Right forelimb (tissue), 1 donor: ENCODE measurements at places on chromosomes 1 and 21.

DNA sequence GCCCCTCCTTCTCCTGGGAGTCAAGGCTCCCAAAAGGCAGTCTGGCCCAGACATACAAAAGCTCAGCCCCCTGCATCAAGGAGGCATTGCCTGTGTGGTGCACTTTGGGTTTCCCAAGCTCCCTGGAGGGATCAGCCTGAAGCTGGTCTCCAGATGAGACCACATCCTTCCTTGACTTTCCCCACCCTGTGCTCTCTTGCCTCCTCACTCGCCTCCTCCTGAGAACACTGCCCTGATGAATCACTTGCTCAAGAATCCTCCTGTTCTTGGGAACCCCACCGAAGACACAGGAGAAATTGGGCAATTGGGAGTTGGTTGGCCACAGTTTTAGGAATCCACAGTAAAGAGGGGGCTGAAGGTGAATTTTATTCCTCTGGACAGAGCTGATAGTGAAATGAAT is 34.8 kb upstream of the LYST start:
- no peak for DNase-seq

DNA sequence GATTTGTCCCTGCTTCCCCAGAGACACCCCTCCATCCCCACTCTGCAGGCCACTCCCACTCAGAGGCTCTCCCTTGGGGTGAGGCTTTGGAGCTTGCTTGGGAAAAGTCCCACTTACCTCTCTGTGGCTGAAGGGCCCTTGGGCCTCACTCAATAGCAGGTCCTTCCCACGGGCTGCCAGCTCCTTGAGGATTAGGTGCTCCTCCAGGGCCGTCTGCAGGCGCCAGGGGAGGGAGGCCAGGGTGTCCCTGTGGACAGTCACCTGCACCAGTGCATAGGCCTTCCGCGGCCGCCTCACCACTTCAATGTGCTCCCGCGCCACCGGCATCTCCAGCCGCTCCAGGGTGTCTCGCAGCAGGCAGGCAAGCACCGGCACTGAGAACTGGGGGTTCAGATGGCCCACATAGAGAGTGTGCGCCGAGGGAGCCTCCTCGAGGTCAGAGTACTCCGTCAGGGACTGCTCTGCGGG is 1.4 kb downstream of the SLFNL1 start:
- DNase-seq: no peak

DNA sequence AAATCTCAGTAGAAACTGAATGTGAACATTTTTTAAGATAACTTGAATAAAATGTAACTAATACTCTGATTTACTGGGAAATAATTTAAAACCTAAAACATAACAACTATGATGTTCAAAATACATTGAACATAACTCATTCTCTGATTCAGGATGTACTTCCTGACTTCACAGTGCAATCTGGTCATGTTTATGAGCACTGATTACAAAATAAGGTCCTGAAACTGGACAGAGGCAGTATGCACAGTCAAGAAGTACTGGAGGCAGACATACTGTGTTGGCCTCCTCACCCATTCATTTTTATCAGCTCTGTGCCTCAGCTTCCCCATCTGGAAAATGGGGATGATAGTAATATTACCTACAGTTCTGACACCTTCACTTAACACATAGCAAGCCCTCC is 651.3 kb downstream of the PTPRC start:
- no peak for DNase-seq

DNA sequence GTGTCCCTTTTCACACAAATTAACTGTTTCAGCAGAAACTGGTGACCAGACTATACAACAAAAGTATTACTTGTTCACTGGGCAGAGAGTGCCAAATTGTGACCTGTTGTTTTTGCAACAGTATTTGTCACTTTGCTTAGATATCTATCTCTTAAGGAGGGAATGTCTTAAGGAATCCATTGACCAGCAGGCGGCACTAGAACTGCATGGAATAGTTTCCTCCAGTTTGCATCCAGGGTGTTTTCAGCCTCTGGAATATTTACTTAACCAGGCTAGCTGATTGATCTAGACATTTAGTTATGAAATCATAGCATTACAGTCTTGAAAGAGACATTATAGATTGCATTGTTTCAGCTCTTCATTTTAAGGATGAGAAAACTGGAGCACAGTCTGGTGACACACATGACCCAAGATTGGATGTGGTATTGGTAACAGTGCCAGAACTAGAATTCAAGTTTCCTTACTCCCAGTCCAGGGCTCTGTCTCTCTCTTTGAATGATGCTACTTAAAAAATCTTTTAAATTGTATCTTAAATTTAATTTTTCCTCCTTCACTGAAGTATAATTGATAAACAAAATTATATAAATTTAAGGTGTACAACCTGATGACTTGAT is 16.9 kb downstream of the RPTN start:
- peak; percentile 52 for DNase-seq

DNA sequence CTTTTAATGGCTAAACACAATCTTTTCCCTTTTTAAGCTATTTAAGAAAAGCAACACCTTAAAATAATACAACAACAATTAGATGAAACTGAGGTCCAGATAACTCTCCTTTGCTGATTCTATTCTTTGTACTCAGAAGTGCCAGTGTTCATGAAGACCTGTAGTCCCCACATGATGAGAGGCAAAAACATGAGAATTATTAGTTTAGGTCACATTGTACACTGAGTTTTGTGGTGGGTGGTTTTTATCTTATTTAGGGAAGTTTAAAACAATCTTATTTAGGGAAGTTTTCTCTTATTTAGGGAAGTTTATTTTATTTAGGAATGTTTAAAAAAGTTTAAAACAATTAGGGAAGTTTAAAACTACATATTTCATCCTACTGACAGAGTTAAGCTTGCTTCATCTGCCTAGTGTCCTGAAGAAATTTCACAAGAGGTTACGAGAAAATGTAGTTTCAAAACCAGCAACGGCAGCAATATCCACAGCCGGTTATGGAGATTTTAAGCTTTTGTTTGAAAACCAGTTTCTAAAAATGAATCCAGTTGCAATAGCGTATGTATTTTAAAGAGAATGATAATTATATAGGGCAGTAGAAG is 7.8 kb upstream of the OR14I1 start:
- no peak for DNase-seq

DNA sequence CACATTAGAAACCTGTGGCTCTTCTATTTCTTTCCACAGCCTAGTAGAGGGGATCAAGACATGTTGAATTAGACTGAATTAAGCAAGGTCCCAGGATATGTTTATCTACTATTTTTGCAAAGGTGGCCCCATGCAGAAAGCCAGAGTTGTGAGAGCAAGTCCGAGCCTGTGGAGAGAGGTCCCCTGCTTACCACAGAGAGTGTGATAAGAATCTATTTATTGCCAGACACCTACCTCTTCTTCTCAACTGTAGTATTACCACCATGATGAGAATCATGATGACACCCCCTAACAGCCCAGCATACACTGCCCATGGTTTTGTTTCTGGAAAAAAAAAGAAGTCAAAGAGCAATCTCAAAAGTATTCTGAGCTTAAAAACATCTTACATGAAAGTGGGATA is 23.0 kb downstream of the SLAMF1 start:
- DNase-seq: no peak

DNA sequence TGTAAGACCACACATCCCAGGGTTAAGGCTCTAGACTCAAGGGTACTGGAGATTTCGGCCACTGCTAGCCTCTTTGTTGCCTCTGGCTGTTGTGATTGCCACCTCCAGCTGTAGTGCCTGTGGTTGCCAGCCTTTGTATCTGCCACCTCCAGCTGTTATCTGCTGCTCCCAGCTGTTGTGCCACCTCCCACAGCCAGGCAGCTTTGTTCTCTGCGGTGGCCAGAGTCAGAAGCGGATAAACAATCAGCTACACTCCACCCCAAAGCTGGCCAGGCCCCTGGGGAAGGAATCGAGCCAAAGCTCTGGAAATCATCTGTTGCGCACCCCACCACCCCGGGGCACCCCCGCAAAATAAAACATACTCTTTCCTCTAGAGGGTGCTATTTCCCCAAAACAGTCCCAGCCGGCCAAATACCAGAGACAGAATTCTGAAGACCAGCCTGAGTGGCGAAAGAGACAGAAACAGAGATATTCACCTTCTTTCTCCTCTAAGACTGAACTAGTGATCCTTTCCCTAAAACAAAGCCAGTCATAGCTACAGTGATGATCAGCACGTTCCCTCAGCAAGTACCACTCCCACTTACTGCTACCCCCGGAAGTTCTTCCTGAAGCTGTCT is 14.8 kb upstream of the PIGM start:
- peak; percentile 65 for DNase-seq

- no peak for DNase-seq
Observed at GRCh38 chr1:225617479-225617878, 35.4 kb downstream of the ENAH start.

DNA sequence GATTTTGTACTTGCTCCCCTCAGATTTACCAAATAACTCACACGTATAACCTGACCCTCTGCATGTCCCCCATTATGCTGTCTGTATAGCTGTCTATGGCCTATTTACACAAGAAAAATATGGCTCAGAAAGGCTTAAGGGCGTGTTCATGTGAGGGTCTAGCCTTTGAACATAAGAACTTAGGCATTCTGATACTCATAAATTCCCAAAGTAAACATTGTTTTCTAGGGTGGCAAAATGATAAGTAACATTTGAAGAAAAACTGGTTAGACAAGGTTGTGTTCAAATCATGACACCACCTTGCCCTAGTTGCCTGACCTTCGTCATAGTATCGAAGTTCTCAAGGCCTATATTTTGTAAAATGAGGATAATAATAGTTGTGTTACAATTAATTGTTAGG is 394.6 kb downstream of the LRRIQ3 start:
- DNase-seq: no peak

- no peak for DNase-seq
Observed at GRCh38 chr21:32613436-32614043, 1.4 kb upstream of the CFAP298 start.

DNA sequence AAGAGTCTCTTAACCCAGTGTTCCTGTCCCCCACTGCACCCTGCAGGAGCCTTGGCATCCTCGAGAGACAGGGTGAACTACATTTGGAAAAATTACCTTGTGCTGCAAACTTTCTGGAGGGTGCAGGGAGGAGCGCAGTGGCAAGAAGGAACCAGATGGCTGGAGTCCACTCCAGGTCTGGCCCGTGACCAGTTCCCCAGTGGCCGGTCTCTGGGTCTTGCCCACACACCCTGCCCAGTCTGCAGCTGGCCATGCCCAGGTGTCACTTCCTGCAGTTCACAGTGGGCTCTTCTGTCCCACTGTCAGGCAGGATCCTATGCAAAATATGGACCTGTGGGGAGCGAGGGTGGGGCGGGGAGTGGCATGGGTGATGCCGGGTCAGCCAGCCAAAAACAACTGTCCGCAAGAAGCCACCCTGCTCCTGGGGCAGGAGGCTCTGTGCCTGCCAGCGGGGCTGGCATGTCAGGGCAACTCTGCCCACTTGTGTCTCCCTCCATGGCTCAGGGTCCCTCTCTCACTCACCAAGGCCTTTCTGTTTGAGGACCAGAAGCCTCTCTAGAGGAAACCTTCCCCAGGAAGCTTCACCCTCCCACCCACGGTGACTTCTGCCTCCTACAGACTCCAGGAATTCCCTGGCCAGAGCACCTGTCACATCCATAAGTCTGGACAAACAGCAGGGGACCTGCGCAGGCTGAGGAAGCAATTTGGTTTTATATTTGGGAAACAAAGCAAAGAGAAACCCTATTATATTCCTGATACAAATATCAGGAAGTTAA is 55.6 kb downstream of the KIF21B start:
- DNase-seq: no peak

- no peak for DNase-seq
Observed at GRCh38 chr1:168097921-168098528, 38.7 kb downstream of the GPR161 start.

- no peak for DNase-seq
Observed at GRCh38 chr1:244150665-244151064, 99.6 kb downstream of the ZBTB18 start.

DNA sequence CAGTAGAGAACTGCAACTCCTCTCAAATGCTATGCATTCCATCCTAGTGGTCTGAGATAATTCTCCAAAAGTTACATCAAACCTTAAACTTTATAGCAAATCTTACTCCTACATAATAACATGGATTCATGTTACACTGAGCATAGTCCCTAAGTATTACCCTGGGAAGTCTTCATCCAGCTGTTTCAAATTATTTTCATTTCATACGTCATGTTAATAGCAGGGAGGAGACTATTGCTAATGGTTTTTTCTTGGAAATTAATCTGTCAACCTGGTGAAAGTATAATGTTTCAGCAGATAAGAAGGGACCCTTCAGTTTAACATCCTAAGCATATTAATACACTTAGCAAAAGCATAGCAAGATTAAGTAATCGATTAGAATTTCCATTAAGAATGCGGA is 318.1 kb downstream of the USP25 start:
- DNase-seq: no peak

DNA sequence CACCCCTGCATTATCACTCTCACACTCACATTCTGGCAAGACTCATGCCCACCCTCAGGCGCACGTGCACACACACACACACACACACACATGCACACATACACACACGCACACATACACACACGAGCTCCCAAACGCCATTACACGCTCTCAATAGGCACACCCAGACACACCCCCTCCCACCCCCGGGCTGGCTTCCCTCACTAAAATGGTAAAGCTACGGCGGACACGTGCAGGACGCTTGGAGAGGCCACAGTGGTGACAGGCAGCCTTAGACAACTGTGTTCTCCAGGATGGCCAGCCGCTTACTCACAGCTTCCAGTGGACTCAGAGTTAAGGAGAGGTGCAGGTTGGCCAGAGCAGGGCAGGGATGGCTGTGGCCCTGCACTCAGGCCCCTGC is 10.1 kb downstream of the MATN1 start:
- no peak for DNase-seq

DNA sequence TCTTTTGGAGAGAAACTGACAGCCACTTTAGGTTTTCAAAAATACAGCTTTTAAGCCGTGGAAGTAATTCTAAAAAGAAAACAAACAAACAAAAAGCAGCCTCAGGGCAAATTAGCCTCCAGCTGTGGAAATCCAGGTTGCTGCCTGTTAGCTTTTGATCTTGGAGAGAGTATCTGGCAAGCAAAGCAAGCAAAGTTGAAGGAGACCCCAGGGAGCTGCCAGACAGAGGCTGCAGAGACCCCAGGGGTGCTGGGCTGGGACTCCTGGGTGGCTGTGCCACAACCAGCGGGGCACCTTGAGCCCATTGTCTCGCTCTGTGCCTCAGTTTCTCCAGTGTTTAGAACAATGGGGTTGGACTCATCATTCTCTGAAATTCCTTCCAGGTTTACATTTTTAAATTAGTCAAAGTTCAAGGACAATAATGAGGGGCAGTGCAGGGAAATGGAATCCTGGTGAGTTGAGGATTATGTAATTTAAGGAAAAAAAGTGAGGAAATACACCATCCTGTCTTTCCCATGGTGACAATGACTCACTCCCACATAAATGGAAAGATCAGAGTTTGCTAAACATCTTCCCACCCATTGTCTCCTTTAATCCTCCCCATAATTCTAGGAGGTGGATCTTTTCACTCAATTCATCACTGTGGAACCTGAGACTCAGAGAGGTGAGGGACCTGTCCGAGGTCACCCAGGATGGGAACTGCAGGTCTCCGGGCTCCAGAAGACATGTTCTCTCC is 480.5 kb downstream of the MATN1 start:
- no peak for DNase-seq

DNA sequence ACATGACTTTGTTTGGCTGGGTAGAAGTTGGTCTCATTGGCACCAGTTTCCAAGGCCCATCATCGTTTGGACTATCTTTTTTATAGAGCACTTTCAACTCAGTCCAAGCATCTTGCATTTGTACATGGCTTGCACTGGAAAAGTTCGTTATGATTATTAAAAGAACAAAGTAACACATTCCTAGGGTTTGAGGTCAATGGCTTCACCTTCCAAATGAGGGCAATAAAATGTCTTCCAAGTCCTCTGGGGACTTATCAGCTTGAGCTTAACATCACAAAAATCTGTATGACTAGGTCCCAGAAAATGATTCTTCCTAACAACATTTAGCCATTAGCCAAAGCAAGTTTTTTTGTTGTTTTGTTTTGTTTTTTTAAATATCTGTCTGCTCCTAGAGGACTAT is 610.8 kb downstream of the LMO4 start:
- no peak for DNase-seq
